Pancreas (tissue), 10 donors: ENCODE measurements at places on chromosomes 13 and 19.

DNA sequence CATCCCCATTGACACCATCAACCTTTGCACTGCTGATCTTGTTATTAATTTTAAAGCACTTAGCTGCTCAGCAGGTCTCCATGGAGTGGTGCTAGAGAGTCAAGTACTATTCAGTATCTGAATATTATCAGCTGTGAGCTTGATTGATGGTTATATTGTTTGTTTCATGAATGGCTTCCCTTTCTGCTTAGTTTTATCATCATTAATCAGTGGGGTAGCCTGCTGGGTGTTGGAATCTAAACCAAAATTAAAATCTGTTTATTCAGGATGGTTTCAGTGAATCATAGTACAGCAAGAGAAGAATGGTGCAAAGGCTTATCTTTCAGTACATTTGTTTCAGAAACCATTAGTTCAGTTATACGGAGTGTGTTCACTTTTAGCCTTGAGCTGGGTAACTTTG lies 42.5 kb upstream of the SCEL start:
- no peak for DNase-seq

DNA sequence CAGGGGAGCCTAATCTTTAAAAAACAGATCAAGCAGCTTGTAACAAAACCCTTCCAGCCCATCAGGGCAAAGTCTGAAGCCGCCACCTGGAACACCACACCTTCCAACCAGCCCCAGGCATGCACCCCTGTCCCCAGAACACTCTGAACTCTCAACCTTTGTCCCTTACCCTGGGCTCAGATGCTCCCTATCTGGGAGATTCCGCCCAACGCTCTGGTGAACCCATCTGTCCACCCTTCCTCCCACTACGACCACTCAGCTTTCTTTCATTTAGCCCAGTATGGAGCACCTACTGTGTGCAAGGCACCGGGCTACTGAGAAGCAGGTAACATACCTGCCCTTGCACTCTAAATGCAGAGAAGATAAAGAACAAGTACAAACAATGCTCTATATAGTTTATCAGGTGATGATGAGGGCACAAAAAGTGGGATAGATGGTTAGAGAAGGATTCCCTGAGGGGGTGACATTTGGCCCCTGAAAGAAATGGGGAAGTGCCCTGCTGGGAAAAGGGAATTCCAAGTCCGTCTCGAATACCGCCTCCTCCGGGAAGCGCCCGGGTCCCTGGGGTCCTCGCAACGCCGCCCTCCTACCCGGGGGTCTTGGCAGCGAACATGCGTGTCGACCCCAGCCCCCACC lies 629 bp downstream of the PEPD start:
- no peak for DNase-seq

DNA sequence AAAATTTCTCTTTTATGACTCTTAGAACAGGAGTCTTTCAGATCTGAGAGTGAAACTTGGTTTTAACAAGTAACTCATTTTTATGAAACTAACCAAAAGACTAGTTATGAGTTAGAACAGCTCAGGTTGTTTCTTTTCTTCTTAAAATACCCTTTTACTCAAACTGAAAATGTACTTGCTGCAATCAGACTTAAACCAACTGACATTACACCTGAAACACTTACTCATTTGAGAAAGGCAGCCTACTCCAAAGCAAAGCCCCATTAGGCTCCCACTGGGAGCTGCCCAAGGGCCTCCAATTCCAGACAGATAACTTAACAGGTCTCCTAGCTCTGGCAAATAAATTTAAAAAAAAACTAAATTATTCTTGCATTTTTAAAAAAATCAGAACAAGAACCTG lies 3.6 kb downstream of the FOXO1 start:
- DNase-seq, result no peak

- no peak for DNase-seq
Observed at GRCh38 chr19:54345938-54346386, 7.0 kb upstream of the LILRA4 start.

DNA sequence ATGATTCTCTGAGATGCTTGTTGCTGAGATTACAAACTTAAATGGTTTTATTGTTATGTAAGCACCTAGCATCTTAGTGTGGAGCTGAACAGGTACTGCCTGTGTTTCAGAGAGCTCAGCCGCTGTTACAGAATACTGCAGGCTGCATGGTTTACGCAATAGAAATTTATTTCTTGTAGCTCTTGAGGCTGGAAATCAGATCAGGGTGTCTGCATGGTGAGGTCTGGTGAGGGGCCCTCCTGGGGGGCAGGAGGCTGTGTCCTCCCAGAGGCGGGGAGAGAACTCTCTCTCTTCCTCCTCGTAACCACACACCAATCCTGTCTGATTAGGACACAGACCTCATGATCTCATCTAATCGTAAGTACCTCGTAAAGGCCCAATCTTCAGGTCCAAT lies 13.1 kb downstream of the ATP11A start:
- DNase-seq, result no peak

DNA sequence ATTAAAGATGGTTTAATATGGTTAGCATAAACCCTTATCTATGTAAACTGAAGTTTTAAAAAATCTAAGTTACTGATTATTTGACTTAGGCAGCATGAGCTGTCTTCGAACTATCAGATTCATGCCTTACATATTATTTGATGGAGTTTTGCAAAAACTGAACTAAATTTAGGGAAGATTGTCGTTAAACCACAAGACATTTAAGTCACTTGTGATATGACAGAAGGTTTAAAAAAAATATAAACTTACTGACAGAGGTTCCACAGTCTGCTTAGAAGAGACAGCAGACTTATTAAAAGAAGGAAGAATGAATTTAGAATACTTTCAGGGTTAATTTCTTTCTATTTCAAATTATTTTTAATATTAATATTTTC lies 110.9 kb upstream of the FRY start:
- DNase-seq, result no peak

GRCh38 chr13:84774111-84774510 lies 891.8 kb upstream of the SLITRK1 start:
- DNase-seq, result no peak

GRCh38 chr13:46721054-46721453 lies 75.9 kb downstream of the ESD start:
- peak; percentile 41 for DNase-seq

DNA sequence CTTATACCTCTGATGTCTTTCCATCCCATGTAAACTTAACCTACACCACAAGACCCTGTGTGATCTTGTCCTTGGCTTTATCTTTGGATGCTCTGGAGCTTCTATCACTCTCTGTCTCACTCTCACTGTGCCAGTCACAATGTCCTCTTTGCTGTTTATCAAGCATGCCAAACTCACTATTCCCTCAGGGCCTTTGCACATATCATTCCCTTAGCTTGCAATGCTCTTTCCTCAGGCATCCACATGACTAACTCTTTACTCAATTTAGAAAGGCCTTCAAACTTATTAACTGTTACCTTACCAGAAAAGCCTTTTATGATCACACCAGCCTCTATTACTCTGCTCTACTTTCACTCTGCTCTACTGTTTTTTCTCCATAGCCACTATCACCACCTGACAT lies 354.1 kb downstream of the RFC3 start:
- no peak for DNase-seq

DNA sequence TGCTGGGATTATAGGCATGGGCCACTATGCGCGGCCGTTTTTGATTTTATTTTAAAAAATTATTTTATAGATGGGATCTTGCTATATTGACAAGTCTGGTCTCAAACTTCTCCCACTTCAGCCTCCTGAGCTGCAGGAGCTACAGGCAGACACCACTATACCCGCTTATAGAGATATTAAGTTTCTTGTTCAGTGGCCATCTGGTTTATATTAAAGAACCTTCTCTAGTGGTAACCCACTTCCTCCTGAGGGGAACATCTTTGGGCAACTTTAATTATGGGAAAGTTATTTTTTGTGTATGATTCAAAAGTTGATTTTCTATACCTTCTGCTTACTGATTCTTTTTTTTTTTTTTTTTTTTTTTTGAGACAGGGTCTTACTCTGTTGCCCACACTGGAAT lies 172.7 kb downstream of the KLF5 start:
- no peak for DNase-seq

- no peak for DNase-seq
Observed at GRCh38 chr19:38412961-38413360, 10.1 kb downstream of the FAM98C start.

DNA sequence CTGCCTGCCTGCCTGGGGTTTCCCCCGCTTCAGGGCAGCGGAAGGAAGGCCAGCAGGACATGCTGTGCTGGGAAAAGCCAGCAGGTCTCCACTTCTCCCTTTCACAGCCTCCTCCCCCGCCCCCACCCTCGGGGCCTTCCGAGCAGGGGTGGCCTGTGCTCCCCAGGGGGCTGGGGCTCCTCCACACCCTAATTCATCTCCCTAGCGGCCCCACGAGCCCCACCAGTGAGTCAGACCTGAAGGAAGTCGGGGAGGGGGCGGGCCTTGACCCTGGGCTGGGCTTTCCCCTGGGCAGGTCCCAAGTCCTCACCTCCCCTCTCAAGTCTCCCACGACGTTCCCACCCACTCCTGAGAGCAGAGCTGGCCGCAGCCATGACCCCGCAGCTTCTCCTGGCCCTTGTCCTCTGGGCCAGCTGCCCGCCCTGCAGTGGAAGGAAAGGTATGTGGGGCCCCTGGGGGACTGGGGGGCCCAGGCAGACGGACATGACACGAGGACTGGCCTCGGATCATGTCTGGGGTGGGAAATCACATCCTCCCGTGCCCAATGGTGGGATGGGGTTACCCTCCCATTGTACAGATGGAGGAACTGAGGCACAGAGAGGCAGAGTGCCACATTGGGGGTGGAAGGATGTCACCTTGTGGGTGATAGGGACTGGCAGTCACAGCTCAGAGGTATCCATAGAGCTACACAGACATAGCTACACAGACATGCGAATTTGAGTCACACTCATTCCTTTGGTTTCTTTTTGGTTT lies at the start of gene EBI3:
Gene EBI3, plus strand, starts transcription at position 345 of the 753 bp plus-strand sequence. Its CDS starts 28 bp downstream, at position 373.
- DNase-seq, result no peak

DNA sequence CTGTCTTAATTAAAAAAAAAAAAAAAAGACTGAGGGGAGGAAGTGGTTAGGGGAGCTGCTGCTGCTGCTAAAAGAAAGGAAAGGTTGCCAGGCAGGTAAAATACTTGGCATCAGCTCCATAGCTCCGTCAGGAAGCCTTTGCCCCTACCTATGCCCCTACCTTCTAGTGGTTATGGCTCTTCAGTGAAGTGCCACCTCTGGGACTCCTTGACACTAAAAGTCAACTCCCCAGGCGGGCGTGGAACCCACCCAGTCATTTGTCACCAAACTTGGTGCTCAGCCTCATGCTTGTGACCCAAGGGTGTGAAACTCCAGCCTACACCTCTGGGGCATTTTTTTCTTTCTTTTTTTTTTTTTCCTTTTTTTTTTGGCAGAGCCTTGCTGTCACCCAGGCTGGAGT lies 4.9 kb upstream of the NECTIN2 start:
- DNase-seq, result no peak

GRCh38 chr19:53013621-53014020 lies at the start of gene ERVV-1:
Gene ERVV-1, plus strand, starts transcription at chr19:53013921. Its CDS starts 170 bp downstream, at chr19:53014091.
- DNase-seq, result no peak
